Stimulated activated CD4-positive, alpha-beta T cell treated with anti-CD3 and anti-CD28 coated beads, Interleukin-1b, Interleukin-23, amount 100 ng/mL, for 48 hours (primary cell): ENCODE measurements at places on chromosomes 3 and 15.

DNA sequence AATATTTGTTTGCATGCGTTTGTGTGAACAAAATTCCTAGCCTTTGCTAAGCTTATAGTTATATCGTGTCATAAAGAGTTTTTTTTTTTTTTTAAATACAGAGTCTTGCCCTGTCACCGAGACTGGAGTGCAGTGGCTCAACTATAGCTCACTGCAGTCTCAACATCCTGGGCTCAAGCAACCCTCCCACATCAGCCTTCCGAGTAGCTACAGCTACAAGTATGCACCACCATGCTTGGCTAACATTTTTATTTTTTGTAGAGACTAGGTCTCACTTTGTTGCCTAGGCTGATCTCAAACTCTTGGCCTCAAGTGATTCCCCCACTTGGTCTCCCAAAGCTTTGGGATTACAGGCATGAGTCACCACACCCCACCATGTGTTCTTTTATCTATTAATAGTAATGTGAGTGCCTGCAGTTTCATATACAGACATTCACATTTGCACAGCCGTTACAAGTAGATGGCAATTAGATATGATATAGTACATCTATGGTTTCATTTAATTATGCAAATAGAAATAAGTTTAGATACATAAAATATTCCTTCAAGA is 848.6 kb downstream of the PDCD6IP start:
- no peak for DNase-seq

- DNase-seq, result no peak
Observed at GRCh38 chr3:193129607-193130006, 111.4 kb upstream of the PLAAT1 start.

GRCh38 chr3:114887806-114888205 is 259.3 kb downstream of the ZBTB20 start:
- no peak for DNase-seq

DNA sequence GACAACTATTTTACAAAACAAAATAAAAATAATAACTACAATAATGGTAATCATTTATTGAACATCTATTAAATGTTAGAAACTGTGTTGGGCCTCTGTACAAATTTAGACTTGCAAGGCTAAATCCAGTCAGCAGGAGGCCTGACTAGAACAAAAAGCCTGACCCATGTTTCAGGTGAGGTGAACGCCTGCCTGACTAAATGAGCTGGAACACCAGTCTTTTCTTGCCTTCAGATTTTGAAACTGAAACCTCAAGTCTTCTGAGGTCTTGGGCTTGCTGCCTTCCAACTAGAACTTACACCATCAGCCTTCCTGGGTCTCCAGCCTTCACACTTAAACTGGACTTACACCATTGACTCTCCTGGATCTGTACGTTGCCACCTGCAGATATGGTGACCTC is 706.9 kb downstream of the TBL1XR1 start:
- no peak for DNase-seq

DNA sequence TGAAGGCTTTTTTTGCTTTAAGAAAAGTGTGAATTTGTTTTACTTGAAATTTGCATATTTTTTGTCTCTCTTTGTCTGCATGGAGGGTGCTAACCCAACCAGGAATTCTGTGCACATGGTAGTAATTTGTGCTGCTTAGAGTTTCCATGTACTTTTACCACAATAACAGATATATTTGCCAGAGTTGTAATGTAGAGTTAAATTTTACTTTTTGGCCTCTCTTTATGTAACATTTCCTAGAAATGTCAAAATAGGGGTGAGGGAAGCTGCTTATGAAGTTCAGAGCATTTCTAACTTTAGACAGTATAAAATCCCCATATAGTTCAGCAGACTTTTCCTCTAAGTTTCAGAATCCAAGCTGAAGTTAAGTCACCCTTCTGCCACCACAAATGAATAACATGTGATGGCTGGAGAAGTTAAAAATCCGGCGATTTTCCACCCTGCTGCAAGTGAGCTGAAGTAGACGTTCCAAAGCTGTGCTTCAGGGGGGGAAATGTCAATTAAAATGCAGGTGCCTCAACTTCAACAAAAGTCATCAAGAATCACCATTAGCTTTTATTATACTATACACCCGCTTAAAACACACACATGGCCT is 385.7 kb upstream of the NR2F2 start:
- no peak for DNase-seq

DNA sequence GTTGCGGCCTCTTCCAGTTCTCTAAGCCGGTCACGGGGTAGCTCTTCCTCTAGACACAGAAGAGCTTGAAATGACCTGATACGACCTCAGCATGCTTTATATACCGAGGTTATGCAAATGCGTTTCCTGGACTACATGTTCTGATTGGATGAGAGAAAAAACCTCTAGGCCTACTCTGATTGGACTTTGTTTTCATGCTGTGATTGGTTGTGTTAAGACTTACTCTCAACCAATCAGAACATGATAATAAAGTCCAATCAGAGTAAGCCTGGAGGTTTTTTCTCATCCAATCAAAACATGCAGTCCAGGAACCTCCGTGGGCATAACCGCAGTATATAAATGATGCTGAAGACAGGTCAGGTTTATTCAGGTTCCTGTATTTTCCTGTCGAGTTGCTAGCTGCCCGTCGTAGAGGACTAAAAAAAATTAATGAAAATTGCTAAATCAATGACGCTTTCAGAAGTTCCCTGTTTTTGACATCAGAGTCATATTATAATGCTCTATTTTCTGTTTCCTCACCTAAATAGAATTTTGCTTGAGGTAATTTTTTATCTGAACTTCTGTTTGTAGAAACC is 177.4 kb downstream of the POTEB3 start:
- no peak for DNase-seq

- DNase-seq, result no peak
Observed at GRCh38 chr15:69744391-69745162, 292.0 kb downstream of the RPLP1 start.

DNA sequence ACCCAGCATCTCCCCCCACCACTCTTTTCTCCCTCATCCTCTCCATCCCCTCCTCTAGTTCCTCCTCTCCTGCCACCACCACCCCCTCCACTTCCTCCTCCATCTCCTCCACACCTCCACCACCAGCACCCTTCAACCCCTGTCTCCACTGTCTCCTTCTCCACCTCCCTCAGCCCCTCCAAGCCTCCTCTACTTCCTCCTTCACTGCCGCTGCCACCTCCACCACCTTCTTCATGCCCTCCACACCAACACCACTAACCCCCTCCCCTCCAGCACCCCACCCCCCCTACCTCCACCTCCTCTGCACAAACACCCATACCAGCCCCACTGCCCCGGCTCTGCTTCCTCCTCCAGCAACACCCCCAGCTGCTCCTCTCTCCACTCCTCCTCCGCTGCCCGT is 88.0 kb downstream of the HES1 start:
- DNase-seq, result no peak

DNA sequence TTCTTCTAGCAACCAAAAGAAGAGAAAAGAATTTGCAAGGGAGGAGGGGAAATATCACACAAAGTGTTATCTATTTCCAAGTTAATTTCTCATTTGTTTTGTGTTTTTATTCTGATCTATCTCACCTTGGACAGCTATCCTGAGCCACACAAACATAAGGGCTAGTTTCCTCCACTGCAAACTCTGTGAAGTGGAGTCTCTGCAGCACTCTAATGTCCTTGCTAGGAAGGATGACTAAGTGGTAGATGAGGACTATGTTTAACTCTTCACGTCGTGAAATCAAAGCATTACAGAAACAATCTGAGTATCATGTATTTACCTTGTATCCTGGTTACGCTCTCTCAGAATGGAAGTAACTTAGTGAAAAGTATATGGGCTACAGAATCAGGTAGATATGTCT is 33.9 kb upstream of the CHRM5 start:
- no peak for DNase-seq

DNA sequence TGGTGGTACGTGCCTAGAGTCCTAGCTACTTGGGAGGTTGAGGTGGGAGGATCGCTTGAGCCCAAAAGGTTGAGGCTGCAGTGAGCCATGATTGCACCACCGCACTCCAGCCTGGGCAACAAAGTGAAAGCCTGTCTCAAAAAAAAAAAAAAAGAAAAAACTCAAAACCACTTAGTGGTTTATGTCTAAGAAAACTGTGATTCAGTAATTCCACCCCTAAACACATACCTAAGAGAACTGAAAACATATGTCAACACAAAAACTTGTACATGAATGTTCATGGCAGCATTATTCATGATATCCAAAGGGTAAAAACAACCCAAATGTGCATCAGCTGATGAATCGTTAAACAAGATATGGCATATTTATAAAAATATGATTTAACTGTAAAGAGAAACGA is 14.3 kb downstream of the SPG21 start:
- DNase-seq, result no peak

DNA sequence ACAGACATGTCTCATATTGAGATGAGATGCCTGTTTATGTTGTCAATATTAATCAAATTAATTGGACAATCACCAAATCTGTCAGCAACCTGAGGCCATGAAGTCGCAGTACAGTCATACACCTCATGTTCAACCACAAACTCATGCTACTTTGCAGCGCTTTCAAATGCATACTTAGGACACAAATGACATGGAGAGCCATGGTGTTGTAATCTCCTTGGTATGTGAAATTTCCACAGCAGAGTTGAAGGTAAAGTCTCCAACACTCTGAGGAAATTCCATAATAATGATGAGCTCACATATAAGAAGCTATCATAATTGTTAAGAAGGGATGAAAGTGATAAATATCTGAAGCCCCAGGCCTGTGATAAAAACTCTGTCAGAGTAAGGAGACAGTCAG is 873.9 kb downstream of the MCTP2 start:
- no peak for DNase-seq

DNA sequence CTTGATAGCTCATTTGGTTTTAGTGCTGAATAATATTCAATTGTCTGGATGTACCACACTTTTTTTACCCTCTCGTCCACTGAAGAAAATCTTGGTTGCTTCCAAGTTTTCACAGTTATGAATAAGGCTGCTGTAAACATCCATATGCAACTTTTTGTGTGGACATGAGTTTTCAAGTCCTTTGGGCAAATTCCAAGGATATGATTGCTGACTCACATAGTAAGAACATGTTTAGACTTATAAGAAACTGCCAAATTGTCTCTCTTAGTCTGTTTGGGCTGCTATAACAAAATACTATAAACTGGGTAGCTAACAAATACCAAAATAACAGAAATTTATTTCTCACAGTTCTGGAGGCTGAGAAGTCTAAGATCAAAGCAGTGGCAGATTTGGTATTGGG is 59.5 kb upstream of the TNFSF10 start:
- DNase-seq, result no peak

DNA sequence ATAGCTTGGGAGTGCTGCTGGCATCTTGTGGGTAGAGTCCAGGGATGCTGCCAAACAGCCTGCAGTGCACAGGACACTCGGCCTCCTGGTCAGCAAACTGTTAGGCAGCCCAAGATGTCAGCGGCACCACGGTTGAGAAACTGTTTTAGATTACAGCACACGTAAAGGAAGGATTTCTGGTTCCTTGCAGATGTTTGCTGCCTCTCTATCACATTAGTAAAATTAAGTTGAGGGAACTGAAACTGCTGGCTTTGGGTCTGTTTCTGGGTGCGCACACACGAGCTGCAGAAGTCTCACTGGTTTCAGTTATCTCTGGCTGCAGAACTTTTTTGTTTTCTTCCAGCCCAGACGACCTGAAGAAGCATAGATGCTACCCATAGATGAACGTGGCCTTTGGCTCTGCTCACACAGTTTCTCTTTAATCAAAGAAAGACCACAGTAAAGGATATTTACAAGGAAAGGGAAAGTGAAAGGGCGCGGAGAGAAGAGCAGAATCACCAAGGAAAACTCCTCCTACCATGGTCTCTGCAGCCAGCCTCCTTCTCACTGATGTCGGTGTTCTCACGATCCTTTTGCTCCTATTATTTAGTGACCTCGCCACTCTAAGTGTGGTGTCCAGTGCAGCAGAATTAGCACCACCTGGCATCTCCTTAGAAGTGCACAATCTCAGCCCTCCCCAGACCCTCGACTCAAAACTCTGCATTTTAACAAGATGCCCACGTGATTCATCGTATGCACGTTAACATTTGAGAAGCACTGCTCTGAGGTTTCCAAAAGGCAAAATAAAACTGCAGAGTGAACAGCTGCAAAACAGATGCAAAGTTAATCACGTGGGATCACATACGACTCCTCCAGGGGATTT is 50.6 kb upstream of the AKAP13 start:
- DNase-seq, result peak; percentile 7

DNA sequence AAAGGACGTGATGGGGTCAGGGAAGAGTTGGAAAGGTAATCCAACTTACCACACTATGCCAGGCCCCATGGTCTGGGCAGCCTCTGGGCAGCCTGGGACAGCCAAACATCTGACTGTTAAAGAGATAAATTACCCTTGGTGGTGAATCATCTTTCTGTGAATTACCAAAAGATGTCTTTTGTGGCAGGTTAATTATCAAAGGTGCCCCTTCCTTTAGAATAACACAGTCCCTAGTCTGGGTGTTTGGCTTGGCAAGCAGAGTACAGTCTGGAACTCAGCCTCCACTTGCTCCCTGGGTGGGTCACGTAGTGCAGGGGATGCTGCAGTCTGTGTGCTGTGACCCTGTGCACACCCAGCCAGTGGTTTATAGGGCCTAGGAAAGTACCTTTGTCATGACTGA is 113.1 kb downstream of the ZNF621 start:
- DNase-seq, result no peak

GRCh38 chr3:197598404-197598980 is 42.7 kb upstream of the BDH1 start:
- no peak for DNase-seq

GRCh38 chr3:116808725-116809124 is 99.1 kb downstream of the TUSC7 start:
- DNase-seq, result no peak

GRCh38 chr3:16309558-16309957 is 44.5 kb downstream of the OXNAD1 start:
- DNase-seq, result peak; percentile 52

- DNase-seq, result no peak
Observed at GRCh38 chr3:188558343-188559071, 404.6 kb downstream of the LPP start.

GRCh38 chr3:185837414-185837813 is 12.6 kb upstream of the IGF2BP2 start:
- DNase-seq, result no peak

- DNase-seq, result no peak
Observed at GRCh38 chr3:8282541-8283165, 219.0 kb upstream of the LMCD1 start.

- DNase-seq, result no peak
Observed at GRCh38 chr15:43242616-43243015, 21.8 kb upstream of the EPB42 start.

GRCh38 chr3:31853580-31853979 is 127.5 kb downstream of the OSBPL10 start:
- DNase-seq, result no peak
